Hematopoietic multipotent progenitor cell treated with erythropoietin and hydrocortisone succinate and interleukin-3 and kit ligand, for 15 days (in vitro differentiated cells): ENCODE measurements at places on chromosomes 5 and 9.

GRCh38 chr5:93674138-93674537 lies 67.3 kb downstream of the POU5F2 start:
- DNase-seq = peak; percentile 93

GRCh38 chr5:118611332-118611945 lies 376.9 kb downstream of the DTWD2 start:
- no peak for DNase-seq

- no peak for DNase-seq
These were observed 56.5 kb upstream of the NOTCH1 start for GRCh38 chr9:136602193-136602885.

GRCh38 chr9:137379761-137380161 lies 43.2 kb downstream of the EXD3 start:
- DNase-seq = no peak

GRCh38 chr9:130315446-130316226 lies 50.1 kb downstream of the HMCN2 start:
- DNase-seq = no peak
